ENCODE measurements at places on chromosomes 6 and 20.

- peak; percentile 23 for DNase-seq
Observed at GRCh38 chr20:62063315-62063980, 2.2 kb downstream of the TAF4 start.

- peak; percentile 63 for DNase-seq
Observed at GRCh38 chr20:38134427-38135270, 30.4 kb downstream of the TGM2 start.

DNA sequence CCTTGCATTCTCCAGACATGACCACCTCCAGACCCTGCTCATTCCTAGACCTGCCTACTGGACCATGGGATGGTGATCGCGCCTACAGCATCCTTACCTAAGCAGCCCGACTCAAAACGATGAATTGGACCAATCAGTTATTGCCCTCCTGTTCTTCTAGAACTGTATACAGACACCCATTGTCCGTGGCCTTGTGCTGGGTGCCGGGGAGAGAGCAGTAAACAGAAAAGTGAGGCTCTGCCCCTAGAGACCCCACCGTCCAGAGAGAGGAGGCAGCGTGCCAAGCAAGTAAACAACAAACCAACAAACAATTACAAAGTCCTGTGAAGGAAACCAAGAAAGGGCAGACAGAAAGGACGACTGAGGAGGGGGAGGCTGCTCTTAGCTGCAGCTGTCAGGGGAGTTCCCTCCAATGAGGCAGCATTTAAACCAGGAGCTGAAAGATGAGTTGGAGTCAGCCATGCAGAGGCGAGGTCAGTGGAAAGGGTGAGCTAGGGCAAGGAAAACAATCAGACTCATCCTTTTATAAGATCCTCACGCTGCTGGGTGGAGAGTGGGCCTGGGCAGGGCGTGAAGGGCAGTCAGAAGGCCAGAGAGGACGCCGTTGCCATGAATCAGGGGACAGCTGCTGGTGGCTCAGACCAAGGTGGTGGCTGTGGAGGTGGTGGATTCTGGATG, 37.6 kb upstream of the BLCAP start:
- no peak for DNase-seq

DNA sequence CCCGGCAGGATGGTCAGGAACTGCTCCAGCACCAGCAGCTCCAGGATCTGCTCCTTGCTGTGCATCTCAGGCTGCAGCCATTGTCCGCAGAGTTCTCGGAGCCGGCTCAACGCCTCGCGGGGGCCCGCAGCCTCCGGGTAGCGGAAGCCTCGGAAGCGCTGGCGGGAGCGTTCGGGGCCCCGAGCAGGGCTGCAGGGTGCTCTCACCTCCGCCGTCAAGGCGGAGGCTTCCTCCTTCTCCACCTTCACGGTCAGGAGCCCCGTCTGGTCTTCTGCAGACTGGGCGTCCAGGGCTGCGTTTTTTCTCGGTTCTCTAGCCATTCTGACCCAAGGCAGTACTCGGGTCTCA, 434 bp downstream of the ZKSCAN4 start:
- no peak for DNase-seq

DNA sequence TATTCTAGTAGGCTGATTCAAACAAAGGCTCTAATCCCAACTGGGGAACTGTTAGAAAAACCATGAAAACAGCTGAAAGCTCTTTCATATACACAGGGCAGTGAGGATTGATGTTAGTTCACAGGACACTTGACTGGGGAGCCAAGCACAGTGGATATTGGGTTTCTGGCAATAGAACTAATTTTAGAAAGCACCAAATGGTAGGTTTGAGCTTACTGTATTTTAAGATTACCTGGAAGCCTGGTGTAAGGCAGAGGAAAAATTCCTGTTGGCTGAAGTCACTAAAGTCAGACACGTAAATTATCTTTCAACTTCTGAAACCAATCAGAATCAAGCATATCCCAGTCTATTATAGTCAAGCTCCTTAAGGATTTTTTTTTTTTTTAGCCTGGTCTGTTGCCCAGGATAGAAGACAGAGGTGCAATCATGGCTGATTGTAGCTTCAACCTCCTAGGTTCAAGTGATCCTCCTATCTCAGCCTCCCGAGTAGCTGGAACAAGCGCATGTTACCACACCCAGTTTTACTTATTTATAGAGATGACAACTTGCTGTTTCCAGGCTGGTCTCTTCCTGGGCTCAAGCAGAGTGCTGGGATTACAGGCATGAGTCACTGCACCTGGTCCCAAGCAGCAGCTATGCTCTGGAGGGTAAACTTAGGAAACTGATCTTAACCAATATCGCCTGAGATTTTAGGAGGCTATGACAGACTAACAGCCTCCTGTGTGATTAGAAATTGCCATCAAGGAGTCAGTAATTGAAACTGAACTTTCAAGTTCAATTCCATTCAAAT, 32.5 kb upstream of the SYNCRIP start:
- DNase-seq: peak; percentile 61

GRCh38 chr6:28940294-28940857, 16.6 kb upstream of the TRIM27 start:
- DNase-seq: no peak

DNA sequence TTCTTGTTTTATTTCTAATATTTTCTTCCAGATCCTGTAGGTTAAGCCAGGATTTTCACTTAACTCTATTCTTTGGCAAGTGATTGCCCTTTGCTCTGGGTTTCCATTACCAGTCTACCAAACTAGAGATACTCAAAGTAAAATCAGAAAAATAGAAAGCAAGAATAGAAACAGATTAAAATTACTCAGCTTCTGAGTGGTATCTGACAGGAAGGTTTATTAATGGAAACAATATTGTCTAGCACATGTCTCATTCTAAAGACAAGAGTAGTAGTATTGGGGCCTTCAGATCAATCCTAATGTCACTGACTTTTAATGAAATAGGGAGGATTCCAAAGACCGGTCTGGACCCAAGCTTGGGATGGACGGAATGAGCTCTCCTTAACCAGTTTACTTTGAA, 72.3 kb downstream of the SIM1 start:
- no peak for DNase-seq

GRCh38 chr6:69936674-69937363, 70.5 kb downstream of the COL19A1 start:
- peak; percentile 25 for DNase-seq

DNA sequence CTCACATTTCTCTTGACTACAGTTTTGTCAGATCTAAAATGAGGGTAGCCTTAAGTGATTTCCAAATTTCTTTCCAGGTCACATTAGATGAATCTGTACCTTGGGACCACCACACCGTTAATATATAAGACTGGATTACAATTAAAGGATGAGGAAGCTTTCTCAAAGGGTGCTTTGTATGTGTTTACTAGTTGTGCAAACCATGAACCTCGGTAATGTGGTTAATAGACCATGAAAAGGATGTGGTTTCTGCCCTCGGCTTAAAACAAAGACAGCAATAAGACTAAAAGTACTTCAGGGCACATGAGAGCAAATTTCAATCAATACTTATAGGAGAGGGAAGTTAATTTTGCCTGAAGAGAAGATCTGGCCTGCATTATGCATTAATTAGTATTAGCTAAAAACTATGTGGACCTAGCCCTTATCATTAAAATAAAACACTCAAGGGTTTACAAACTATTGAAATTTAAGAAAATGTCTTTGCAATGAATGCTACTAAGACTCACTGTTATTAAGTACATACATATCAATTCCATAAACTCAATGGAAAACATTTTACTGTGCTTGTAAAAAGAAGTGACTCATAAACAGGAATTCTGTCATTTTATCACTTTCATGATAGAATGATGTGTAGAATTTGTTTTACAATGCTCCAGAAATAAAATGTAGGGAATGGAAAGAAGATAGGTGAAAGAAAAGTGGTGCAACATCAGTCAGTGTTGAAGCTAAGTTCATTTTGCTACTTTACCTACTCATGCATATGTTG, 936 bp upstream of the TMX4 start:
- DNase-seq: no peak

GRCh38 chr6:8672882-8673281, 237.5 kb upstream of the SLC35B3 start:
- DNase-seq: no peak

- DNase-seq: no peak
Observed at GRCh38 chr6:91864911-91865310, 1278.0 kb upstream of the MAP3K7 start.

DNA sequence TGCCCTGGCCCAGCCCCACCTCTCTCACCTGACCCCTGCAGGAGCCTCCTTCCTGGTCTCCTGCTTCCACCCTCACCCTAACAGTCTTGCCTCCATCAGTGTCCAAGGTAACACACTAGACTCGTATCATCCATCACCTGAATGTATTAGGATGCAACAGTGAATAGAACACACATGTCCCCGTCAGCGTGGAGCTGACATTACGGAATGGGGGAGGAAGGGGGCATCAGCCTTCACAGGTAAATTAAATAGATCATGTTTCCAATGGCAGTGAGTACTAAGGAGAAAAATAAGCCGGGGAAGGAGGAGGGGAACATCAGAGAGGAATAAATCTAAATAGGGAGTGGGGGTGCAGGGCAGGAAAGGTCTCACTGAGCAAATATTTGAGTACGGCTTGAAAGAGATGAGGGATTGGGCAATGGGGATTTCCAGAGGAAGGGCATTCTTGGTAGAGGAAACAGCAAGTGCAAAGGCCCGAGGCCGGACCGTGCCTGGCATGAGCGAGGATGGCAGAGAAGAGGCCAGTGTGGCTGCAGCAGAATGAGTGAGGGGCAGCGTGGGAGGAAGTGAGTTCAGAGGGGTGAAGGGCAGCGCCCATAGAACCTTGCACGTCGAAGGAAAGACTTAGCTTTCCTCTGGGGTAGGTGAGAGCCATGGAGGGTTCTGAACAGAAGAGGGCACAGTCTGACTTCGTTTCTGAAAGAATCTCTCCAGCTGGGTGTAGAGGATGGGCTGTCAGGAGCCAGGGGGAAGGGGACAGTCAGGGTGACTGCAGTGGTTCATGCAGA, 110.1 kb upstream of the PTPN1 start:
- DNase-seq: no peak

DNA sequence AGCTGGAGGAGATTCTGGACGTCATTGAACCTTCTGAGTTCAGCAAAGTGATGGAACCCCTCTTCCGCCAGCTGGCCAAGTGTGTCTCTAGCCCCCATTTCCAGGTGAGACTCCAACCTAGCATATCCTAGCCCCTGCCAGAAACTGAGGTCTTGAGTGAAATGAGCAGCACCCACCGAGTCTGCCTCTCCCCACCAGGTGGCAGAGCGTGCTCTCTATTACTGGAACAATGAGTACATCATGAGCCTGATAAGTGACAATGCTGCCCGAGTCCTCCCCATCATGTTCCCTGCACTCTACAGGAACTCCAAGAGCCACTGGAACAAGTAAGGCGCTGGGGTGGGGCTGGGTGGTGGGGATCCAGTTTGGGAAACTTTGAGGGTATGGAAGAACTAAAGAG, 4.6 kb downstream of the MEA1 start:
- peak; percentile 34 for DNase-seq

- peak; percentile 91 for DNase-seq
Observed at GRCh38 chr20:58524814-58525213, 9.6 kb upstream of the APCDD1L start.

DNA sequence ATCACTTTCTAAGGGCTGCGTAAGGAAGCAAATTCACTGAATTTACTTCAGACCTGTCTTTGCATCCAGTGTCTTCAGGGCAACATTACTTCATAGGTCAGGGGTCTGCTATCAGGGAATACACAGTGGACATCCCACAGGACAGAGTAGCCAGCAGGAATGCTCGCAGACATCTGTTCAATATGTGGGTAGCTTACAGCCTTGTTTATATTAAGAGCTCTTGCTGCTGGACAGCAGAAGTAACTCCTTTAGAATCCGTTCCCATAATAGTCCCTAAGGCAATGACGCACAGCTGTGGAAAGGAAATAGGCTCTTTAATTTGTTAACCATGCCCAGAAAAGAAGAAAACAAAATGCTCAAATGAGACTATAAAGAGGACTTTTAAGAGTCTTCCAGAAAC, 198.7 kb downstream of the MOXD1 start:
- DNase-seq: peak; percentile 82

- no peak for DNase-seq
Observed at GRCh38 chr6:11058406-11058805, 14.3 kb upstream of the ELOVL2 start.

GRCh38 chr20:45092898-45093297, 8.0 kb downstream of the KCNS1 start:
- no peak for DNase-seq

DNA sequence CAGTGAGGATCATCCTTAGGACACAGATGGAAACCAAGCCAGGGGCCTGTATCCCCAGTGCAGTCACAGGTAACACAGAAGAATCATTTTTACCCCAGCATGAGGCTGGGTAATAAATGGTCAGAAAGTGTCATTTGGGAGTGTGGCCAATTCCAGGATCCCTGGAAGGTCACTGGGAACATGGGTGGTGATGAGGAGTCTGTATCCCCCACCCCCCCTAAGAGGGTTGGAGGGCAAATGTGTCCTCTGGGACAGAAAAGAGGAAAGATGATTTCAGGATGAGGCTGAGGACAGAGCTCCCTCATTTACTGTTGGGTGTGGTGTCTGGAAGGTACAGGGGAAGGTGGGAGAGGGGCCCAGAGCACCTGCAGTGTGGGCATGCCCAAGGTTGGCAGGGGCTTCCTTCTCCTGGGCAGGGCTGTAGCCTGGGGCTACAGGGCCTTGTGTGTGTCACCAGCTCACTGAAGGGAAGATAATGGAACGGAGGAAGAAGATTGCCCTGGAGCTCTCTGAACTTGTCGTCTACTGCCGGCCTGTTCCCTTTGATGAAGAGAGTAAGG, 34.5 kb downstream of the PLCG1 start:
- no peak for DNase-seq

GRCh38 chr6:38498085-38498484, 141.6 kb downstream of the BTBD9 start:
- no peak for DNase-seq

- no peak for DNase-seq
Observed at GRCh38 chr20:24468401-24469115, 871 bp upstream of the SYNDIG1 start.

DNA sequence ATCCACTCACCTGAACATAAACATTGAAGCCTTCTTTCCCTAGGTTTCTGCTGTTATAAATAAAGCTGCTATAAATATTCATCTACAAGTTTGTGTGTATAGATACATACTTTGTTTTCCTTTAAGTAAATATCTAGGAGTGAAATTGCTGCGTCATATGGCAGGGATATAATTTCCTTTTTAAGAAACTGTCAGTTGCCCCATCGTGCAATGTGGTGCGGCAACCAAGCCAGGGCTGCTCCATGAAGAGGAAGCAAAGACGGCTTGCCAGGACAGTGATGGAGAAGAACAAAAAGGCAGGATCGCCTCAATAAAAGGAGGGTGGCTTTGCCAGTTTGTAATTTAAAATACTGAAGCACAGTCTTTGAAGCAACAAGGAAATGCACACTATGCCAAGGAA, 36.6 kb downstream of the CITED2 start:
- no peak for DNase-seq

Measured in fibroblast of upper back skin (primary cell).